ENCODE measurements at places on chromosomes 7 and 10. TPM values are rescaled to one million over a fixed set of nuclear protein-coding genes. Genes with fewer than 3 reads are reported as not detected.
A peak's percentile ranks its signal among the peaks of the same experiment; 100 is the strongest.

Gene RBM33
- total RNA-seq = 105 TPM

Gene THSD7A
- total RNA-seq = 9.1 TPM

DNA sequence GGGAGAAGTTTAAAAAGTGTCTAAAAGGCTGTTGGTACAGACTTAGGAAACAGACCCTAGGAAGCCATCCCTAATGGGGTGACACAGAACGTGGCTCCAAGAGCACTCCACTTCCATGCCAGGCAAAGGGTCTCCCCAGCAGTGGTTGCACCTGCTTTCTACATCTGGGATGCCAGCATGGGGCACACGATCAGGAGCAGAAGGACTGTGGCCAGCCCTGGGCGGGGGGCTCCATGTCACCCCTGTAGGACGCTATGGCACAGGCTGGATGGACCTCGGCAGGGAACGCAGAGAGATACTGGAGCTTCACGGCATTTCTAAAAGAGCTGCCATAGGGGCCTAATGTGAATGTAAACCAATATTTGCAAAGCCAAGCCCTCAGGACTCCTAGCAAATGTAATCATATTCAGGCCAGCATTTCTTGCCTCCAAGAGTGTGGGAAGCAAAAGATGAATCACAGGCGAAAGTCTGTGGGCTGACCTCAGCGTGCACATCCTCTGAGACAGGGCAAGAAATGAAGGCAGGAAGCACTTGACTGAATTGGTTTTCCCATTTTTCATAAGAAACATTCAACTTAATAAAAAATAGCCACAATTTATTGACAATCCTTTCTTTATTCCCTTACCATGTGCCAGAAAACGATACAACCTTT, 93.9 kb downstream of the ATXN7L1 start:
- no peak for DNase-seq

Gene PRKRIP1
- 30.0 TPM for total RNA-seq

Gene RBP3
- not detected for total RNA-seq

Gene CAMK2B
- total RNA-seq = 415 TPM

Gene BTBD16
- 1.8 TPM for total RNA-seq

Gene PDZD7
- total RNA-seq = 22.9 TPM

DNA sequence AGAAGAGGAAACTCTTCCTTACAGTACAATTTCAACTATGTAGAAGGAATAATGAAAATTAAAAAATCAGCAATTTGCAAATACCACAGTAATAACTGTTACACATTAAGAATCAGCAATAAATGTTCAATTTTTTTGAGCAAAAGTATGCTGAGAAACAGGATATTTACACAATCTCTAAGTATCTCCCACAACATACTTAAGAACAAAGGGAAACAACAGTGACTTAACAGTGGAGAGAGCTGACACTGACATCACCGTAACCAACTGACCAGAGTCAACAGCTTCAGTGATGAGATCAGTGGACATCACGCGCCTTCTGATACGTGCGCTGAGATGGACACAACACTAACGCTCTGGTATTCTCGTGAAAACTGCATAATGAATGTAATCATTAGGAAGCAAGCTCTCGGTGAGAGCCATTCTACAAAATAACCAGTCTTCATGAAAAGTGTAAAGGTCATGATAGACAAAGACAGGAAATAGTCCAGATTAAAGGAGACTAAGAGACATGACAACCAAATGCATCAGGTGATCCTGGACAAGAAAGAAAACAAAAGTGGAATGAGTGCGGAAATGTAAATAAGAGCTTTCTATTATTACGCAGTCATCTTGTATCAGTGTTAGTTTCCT, 82.6 kb downstream of the PIP4K2A start:
- DNase-seq = peak; percentile 83

Gene NANOS1
- 5.4 TPM for total RNA-seq

DNA sequence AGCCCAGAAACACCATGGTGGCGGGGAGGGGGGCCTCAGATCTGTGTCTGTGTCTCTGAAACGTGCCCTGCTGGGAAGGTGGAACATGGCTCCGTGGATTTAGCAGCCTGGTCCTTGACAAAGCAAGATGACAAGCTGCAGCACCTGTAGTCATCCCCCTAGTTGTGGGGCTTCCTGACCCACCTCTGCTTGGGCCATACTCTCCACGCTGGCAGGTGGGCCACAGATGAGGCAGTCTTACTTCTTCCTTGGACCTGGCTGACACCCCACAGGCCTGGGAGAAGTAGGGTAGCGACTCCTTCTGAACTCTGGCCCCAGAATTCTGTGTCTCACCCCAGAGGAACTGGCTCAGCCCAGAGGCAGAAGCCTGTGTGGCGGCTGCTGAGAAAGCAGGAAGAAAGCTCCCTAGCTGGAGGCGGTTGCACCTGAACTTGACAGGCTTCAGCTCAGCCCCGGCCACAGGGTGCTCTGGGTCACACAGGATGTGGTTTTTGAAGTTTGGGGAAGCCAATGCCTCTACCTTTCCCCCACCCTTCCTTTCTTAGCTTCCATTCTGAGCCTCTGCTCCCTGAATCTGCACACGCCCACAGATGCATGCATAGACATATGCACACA, 113.9 kb downstream of the ABLIM1 start:
- no peak for DNase-seq

GRCh38 chr7:65840446-65840845, 32.4 kb upstream of the VKORC1L1 start:
- DNase-seq = no peak

- DNase-seq = no peak
These were observed 51.7 kb downstream of the SVOPL start for GRCh38 chr7:138649506-138649905.

- DNase-seq = no peak
These were observed 442.7 kb downstream of the IPMK start for GRCh38 chr10:57825015-57825414.

DNA sequence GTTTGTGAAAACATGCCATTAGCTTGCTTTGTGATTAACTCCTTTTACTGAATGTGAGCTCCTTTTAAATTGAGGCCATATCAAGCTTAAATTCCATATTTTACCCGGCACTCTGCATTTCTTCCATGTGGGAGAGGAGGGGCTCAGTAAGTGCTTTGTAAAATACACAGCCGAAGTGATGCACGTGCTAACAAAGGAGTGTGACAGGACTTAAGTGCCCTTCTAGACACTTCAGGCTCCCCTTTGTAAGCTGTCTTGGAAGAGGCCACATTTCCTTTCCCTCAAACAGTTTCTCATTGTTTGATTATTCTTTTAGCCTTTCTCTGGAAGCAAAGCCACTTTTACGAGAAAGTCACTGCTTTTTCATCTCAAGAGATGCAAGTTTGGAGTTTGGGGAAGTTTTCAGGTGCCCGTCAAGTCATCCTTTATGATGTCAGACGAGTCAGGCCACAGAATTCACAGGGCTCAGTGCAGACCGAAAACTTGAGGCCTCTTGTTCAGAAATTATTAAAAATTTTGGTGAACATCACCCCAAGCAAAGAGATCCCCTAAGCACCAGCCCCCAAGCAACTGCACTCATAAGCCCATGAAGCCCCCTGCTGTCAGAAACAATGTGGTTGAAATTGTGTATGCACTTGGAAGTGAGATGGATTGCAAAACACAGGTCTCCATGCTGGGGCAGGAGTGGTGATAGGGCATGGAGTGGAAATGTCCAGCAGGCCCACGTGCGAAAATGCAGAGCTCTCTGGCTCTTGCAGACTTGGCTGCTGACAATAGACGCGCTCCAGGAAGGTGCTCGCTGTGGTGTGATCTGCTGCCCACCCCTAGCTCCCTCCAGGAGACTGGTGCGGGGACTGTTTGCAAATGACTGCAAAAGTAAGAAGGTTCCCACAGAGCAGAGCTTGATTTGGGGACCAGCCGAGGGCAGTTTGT, 11.5 kb downstream of the IKZF1 start:
- DNase-seq = no peak

Gene ZNF273
- total RNA-seq = 42.5 TPM

DNA sequence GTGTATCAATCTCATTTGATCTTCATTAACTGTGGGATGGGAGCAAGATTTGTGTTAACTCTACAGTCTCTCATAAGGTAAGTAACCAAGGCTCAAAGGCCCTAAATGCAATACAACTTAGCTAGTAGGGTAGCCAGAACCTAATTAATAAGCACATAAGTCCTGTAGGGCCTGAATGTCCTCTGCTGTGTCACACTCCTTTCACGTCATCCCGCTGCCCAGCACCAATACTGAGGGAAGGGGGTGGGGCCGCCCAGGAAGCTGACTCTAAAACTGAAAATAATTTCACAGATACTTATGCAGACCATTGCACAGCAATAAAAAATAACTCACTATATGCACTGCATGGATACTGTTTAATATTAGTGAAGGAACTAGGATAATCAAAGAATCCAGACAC, 13.7 kb downstream of the CCDC6 start:
- no peak for DNase-seq

Gene VAX1
- 5.3 TPM for total RNA-seq

GRCh38 chr7:55140221-55140940, 121.6 kb downstream of the EGFR start:
- DNase-seq = no peak
